Activated naive CD8-positive, alpha-beta T cell treated with anti-CD3 and anti-CD28 coated beads for 36 hours (primary cell): ENCODE measurements at places on chromosomes 6 and 20. TPM values are rescaled to one million over a fixed set of nuclear protein-coding genes. Genes with fewer than 3 reads are reported as not detected.

Gene KLC4
- 10.0 TPM for total RNA-seq

DNA sequence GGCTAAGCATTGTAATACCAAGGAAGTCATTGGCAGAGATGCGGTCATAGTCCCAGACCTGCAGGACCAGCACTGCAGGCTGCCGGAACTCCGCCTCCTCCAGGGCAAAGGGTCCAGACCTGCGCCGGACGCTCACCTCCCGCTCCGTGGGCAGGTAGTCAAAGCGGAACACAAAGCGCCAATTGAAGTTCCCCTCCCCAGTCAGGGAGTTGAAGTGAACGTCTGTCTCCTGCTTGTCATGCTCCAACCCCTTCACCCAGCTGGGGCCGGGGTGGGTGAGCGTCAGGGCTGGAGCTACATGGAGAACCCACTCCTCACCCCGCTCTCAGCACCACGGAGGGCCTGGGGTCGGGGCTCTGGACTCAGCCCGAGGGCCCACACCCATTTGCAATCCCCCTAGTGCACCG lies 18.2 kb downstream of the ERGIC3 start:
- no peaks in the 10 kb centered on the region for H3K4me1 ChIP-seq
- H3K27me3 ChIP-seq, result no peaks in the 10 kb centered on the region
- H3K27ac ChIP-seq, result no peak overlapping the region
- no peak for DNase-seq
- no peak overlapping the region for H3K4me3 ChIP-seq

DNA sequence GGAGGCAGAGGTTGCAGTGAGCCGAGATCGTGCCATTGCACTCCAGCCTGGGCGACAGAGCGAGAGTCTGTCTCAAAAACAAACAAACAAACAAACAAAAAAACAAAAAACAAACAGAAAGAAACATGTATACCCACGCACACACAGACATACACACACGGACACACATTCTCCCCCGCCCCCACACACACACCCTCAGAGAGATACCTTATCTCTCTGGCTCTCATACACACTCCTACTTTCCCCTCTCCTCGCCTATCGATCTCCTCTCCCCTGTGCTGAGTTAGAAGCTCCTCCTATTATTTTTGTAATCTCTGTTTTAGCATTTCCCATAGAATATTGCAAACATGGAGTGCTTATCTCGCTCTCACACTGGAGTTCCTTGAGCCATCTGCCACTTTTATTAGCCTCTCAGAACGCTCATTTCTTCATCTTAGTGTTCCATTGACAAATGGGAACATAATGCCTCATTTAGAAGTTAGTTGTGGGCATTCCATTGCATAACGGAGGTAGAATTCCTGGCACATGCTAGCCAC lies 144.2 kb upstream of the CITED2 start:
- no peak for DNase-seq
- no peak overlapping the region for H3K27ac ChIP-seq
- no peaks in the 10 kb centered on the region for H3K36me3 ChIP-seq
- H3K4me1 ChIP-seq, result peaks cover 4% of the 10 kb centered on the region
- no peak overlapping the region for H3K4me3 ChIP-seq
- H3K27me3 ChIP-seq, result peaks cover 11% of the 10 kb centered on the region

Gene C6orf141
- total RNA-seq, result 0.28 TPM

DNA sequence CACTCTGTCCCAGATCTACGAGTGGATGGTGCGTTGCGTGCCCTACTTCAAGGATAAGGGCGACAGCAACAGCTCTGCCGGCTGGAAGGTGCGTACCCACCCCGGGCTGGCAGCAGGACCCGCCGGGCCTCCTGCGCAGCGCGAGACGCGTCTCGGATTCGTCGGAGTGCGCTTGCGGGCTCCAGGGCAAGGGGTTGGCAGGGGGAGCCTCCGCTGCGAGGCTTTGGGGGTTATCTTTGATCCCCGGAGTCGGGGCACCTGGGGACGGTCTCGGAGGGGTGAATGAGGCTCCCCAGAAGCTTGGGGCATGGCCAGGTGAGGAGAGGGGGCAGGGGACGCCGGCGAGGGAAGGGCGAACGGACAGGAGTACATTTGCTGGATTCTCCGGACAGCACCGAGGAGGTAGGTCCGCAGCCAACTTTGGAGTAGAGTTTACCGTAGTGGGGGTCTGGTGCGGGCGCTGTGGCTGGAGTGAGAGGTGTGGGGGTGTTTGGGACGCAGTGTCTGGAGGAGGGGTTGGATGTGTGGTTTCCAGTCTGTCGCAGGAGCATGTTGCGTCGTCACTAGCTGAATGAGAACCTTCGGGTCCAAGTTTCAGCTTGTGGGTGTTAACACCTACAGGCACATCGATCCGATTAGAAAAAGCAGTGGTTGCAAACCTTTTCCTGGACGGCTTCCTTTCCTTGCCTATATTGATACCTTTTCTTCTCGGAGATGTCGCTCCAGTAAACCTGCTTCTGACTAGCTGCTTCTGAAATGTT lies 1.2 kb downstream of the FOXO3 start:
- peak overlapping the region; percentile 40 for H3K4me3 ChIP-seq
- no peak for DNase-seq
- H3K4me1 ChIP-seq, result peaks cover 41% of the 10 kb centered on the region
- peaks cover 10% of the 10 kb centered on the region for H3K27me3 ChIP-seq
- peaks cover 14% of the 10 kb centered on the region for H3K36me3 ChIP-seq
- H3K27ac ChIP-seq, result no peak overlapping the region

DNA sequence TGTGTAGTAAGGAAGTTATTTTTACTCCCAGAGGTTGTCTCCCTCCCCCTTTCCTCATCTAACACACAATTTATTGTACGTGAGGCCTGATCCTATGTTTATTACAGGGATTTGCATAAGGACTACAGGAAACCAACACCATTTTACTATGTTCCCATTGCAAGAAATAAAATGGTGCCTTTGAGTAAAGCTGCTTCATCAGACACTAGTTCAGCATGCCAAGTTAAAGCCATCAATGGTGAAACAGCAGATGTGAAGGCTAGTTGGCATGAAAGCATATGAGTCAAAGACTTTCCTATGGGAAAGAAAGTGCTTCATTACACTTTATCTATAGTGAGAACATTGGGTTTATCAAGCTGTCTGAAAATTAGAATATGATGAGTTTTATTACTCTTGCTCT lies 543.0 kb downstream of the GRIK2 start:
- no peaks in the 10 kb centered on the region for H3K4me1 ChIP-seq
- no peak for DNase-seq
- no peak overlapping the region for H3K27ac ChIP-seq
- no peaks in the 10 kb centered on the region for H3K27me3 ChIP-seq
- H3K36me3 ChIP-seq, result no peaks in the 10 kb centered on the region

- H3K27ac ChIP-seq, result no peak overlapping the region
- DNase-seq, result no peak
- H3K4me1 ChIP-seq, result no peaks in the 10 kb centered on the region
Observed at GRCh38 chr6:119678961-119679360, 329.4 kb upstream of the MAN1A1 start.

GRCh38 chr20:16314748-16315159 lies 258.5 kb downstream of the KIF16B start:
- no peak overlapping the region for H3K27ac ChIP-seq
- H3K36me3 ChIP-seq, result peaks cover 31% of the 10 kb centered on the region
- H3K4me3 ChIP-seq, result no peak overlapping the region
- DNase-seq, result no peak

DNA sequence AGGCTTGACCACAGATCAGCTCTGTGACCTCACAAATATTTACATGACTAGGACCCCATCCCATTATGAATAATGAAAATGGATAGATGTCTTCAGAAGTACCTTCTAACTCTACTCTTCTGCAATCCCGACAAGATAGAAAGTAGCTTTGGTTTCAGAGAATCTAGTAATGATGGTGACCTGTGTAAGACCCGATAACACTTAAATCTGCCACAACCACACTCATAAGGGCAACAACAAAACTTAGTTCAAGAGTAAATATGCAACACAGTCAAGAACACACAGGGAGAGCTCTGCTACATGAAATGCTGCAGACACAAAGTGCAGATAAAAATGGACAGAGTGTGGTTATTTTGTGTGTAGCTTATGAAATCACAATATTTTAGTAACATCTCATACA lies 9.6 kb downstream of the CHD6 start:
- no peak for DNase-seq
- H3K27me3 ChIP-seq, result no peaks in the 10 kb centered on the region
- peaks cover 40% of the 10 kb centered on the region for H3K4me1 ChIP-seq

Gene GMDS
- 34.7 TPM for total RNA-seq

Gene BMP2
- total RNA-seq, result not detected

Gene FAM209A
- 0.24 TPM for total RNA-seq
